ENCODE measurements at places on chromosomes 12 and 14.

- DNase-seq, result no peak
These were observed 5.6 kb downstream of the CABP1 start for GRCh38 chr12:120646044-120646443.

GRCh38 chr12:124795081-124795948 lies 68.3 kb downstream of the SCARB1 start:
- no peak for DNase-seq

DNA sequence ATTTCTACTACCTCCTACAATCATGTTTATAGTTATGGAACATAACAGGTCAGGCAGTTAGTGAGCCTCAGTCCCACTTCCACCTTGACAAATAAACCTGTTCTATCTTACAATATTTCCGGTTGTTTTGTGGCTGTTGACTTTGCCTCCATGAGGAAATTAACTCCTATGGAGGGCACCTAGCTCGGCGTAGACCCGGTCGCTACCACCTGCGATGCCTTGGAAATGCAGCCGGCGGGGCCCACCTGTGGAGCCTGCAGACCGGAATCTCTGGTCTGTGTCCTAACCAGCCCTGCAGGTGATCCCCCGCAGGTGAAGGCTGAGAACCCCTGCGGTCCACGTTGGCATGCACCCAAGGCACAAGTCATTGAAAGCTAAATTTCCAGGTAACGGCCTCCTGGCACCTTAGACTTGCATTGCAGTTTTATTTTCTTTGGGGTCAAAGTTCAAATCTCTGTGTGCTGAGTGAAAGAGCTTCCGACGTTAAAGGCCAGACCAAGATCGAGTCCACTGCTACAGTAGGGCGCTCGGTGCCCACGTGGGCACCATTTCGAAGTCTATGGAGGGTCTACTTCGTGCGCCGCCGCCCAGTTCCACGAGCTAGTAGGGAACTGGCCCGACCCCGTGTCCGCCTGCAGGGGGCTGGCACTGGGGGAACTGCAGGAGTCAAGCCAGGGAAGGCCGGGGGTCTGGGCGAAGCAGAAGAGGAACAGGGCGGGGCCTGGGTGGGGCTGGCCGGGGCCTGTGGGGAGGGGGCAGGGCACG lies 782 bp upstream of the PIWIL1 start:
- no peak for DNase-seq

GRCh38 chr14:20031058-20031457 lies 4.8 kb downstream of the OR4K13 start:
- DNase-seq, result no peak

DNA sequence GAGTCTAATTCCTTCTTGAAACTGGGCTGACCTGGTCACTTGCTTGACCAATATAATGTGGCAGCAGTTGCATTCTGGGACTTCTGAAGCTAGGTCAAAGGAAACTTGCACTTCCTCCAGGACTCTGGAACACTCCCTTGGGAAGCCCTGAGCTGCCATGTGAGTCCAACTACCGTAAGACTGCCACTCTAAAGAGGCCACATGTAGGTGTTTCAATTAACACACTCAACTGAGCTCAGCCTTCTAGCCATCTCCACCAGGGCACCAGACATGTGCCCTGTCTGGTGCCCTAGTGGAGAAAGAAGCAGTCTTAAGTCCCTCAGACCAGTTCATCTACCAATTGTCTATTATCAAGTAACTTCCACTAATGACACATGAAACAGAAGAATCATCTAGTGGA lies 6.1 kb upstream of the TEP1 start:
- no peak for DNase-seq

DNA sequence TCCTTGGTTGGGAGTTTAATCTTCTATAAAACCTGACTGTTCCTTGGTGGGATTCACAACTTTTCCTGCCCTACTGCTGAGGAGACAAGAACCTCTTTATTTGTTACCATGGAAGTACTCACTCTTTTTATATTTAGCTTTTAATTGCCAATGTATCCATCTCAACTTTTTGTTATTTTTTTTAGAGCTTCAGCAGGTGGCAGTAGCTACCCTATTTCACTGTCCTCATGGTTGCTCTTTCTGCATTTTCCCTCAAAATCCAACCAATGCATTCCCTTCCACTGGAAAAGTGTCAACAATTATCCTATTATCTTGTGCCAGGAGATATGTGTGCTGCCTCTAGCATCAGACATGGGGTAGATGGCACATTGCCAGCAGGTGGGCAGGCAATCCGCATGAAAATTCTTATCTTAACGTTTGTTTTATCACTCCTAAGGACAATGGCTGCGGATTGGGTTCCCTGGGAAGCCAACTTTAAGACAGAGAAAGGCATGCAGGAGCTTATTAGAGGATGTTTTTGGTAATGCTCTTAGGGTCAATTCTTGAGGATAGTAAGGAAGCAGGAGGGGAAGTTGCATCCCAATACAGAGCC lies 406.4 kb downstream of the SNAPC1 start:
- DNase-seq, result no peak

- no peak for DNase-seq
These were observed 21.6 kb downstream of the ATF7 start for GRCh38 chr12:53604581-53604980.

- DNase-seq, result no peak
These were observed 49.6 kb upstream of the HECTD1 start for GRCh38 chr14:31257244-31257553.

- peak; percentile 32 for DNase-seq
These were observed 4.6 kb downstream of the AP1G2 start for GRCh38 chr14:23562822-23563472.

DNA sequence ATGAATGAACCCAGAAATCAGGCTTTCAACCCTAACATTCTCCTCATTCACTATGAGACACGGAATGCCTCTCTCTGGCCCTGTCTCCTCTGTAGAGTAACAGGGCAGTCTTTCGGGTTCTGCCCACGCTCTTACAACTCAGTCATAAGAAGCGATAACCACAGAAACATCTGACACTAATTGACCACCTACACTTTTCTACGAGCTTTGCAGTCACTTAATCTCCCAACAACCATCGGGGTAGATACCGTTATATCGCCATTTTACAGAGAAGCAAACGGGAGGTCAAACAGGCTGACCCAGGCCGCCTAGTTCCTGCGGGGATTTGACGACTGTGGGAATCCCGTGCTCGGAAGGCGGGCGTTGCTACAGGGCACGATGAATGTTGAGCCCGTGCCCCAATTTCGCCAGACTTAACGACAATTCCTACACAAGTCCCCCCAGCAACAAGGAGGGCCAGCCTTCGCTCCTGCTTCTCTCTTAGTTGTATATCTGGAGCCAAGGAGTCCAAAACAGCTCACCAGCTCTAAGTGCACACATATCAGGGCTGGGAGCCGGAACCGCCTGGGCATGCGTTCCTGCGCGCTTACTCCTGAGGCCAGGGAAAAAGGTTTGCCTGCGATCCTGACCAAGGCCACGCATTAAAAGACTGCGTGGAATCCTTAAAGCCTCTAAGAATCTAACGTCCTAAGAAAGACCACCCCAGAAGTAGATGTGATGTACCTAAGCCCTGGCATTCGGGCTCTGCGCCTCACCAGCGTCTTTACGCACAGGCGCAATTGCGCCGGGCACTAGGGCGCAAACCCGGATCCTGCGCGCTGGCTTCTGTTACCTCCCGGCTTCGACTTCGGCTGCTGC lies 38.7 kb upstream of the TBX5 start:
- DNase-seq, result no peak

DNA sequence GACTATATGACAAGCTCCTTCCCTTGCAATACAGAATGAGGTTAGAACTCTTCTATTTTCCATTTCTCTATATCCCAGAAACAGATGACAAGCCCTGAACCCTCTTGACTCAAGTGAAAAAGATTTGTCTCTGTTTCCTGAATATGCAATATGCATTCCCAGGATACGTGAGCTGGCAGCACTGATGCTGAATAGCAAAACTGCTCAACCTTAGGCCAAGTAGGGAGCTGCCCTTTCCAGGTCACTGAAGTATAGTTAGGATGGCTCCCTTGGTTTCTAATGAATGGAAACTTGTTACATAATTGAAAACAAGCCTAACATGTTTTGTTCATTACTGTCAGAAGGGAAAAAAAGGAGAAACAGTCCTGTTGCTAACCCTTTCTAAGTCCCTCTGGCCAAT lies 47.9 kb upstream of the PLEKHG7 start:
- DNase-seq, result no peak

GRCh38 chr12:31582155-31582554 lies 8.8 kb downstream of the DENND5B start:
- DNase-seq, result no peak

DNA sequence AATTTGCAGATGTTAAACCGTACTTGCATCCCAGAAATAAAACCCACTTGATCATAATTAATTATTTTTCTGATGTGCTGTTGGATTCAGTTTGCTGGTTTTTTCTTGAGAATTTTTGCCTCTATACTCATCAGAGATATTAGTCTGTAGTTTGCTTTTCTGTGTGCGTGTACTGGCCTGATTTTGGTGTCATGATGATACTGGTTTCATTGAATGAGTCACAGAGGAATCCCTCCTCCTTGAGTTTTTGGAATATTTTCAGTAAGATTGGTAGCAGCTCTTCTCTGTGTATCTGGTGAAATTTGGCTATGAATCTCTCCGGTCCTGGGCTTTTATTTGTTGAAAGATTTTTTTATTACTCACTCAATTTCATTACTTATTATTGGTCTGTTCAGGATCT lies 100.4 kb upstream of the PMCH start:
- DNase-seq, result no peak

GRCh38 chr12:130838284-130838950 lies 633 bp downstream of the STX2 start:
- DNase-seq, result no peak

DNA sequence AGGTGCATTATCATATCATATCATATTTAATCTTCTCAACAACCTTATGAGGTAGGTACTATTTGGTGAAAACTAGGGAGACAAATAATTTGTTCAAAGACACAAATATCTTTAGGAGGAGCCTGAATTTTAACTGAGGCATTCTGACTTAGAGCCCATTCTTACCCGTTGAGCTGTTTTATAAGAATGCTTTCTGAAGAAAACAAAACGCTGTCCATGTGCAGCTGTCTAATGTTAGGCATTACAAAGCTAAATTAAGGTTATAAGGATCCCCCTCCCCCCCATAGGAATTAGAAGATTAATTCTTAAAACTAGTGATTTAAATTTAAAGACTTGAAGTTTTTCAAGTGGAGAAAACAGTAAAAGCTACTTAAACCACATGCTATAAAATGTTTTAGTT lies 6.4 kb downstream of the KTN1 start:
- DNase-seq, result no peak

DNA sequence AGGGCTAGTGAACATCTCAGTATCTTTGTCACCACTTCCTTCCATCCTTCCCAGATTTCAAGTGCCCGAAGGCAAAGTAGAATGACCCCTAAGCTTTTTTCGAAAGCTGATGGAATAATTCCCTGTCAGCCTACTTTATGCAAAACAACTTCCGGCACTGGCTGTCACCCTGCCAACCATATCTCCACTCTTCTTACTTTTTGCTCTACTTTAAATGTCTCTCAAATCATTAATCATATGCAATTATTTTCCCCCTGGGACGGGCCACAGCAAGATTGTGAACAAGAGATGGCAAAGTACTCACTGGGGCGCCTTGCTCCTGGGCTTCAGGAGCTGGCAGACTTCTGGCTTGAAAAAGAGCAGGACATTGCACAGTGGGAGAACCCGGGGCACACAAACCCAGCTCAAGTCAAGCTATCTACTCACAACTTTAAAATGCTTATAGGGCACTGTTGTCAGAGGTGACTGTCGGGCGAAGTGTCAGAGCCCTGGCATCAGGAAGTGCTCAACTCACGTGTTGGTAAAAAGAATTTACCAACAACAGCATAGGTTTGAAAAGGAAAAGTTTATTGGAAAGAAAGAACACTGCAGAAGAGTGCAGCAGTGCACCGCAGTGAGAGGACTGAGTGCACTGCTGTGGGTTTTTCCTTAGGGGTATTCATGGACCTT lies 373.5 kb downstream of the PAWR start:
- no peak for DNase-seq

GRCh38 chr12:7856516-7856915 lies 16.2 kb downstream of the SLC2A14 start:
- DNase-seq, result no peak

Measured in stimulated activated CD8-positive, alpha-beta memory T cell treated with anti-CD3 and anti-CD28 coated beads, Interleukin-7, amount 100 ng/mL, for 4 hours (primary cell).